ENCODE measurements at places on chromosomes 4 and X.

- no peak for DNase-seq
These were observed 666.3 kb upstream of the GRIA3 start for GRCh38 chrX:122517786-122518185.

DNA sequence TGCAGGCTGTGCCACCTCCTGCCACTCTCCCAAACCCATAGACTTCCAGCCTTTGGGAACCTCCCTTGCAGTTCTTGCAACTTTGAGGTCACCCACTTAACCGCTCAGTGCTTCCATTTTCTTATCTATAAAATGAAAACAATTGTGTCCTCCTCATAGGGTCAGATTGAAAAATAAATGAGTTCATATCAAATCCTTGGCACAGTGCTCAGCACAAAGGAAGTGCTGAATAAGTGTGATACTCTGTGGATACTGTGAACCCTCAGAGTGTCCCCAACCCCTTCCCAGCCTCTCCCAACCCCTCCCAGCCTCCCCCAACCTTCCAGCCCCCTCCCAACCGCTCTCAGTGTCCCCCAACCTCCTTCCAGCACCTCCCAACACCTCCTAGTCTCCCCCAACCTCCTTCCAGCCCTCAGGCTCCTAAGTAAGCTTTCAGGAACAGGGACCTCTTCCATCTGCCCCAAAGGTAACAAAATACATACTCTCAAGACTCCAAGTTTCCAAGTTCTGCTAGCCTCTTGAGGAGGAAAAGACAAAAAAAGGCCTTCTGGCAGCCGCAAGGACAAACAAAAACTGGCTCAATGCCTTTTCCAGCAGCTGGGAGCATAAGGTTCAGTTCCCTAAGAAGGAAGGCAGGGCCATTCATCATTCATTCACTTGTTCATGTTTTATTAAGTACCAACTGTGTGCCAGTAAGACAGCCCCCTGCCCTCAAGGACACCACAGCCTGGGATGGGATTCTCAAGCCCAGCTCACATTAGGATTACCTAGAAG, 46.1 kb upstream of the LGI2 start:
- no peak for DNase-seq

DNA sequence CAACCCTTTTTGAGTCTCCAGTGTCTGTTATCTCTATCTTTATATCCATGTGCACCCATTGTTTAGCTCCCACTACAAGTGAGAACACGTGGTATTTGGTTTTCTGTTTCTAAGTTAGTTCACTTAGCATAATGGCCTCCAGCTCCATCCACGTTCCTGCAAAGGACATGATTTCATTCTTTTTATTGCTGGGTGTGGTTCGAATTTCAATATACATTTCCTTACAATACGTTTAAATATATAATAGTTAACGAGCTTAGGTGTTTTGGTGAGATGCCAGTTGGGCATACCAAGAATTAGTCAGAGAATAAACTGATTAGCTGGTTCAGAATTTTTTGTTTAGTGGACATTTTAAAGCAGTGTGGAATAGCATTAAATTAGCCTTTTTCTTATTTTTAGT, 196.7 kb downstream of the CFAP47 start:
- no peak for DNase-seq

DNA sequence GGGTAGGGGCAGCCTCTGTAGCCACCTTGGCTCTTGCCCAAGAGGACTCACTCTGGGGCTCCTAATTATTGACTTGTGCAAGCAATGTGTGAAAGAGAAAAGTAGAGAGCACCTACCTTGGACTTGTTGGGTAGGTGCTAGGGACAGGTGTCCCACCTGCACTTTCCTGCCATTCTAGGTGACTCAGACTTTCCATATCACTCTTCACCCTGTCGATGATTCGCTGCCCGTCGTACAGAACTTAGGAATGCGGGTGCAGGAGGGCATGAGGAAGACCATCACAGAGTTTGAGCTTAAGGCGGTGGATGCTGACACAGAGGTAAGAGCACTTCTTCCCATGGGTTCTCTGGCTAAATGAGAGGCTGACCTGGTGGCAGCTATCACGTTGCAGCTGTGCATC, 87.3 kb upstream of the ANXA3 start:
- no peak for DNase-seq

- no peak for DNase-seq
These were observed 685.3 kb downstream of the TRIML1 start for GRCh38 chr4:188824553-188824952.

DNA sequence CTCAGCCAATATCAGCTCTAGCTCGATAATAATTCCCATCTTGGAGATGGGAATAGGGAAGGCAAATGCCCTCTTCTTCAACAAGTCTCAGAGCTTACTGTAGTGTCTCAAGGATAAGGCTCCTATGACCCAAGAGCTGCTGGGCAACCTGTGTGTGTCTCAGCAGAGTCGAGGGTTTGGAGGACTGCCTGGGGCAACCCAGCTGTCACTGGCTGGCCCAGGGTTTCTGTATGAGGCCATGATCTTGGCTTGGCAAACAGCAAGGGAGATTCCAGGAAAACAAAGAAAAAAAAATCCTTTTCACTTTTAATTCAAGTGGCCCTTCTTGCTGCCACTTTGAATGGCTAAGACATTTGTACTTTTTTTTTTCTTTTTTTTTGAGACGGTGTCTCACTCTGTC, 34.4 kb downstream of the TMSB4X start:
- DNase-seq = no peak

DNA sequence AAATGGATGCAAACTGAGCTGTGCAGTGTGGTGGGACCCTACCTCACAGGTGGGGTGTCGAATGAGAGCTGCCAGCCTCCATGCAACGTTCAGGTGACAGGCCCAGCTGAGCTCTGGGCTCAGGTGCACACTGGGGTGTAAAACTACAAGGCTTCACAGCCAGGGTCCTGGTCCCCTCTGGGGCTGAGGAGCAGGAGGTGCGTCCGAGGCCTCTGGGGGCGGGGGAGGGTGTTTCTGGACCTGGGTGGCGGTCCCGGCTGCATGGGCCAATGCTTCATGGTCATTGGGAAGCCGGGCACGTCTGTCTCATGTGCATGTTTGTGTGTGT, 26.5 kb upstream of the SORCS2 start:
- no peak for DNase-seq

DNA sequence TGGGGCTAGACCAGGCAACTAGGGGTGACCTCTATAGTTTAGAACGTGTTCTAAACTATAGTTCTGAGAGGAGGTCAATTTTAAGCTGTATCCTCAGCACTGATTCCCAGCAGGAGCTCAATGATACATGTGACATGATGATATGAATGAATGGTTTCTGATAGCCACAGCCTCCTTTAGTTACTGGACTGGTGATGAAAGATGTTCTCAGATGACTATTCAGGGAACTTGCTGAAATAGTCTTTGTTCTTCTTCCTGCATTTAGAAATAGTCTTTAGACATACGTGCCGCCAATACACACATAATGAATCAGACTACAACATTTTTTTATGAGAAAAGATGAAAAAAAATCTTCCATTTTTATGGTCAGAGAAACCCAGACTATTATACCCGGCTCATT, 116.3 kb upstream of the TMEM150C start:
- no peak for DNase-seq

All from SW 1271 (cell line).